ENCODE measurements at places on chromosomes 11 and 22. TPM values are rescaled to one million over a fixed set of nuclear protein-coding genes. Genes with fewer than 3 reads are reported as not detected.

DNA sequence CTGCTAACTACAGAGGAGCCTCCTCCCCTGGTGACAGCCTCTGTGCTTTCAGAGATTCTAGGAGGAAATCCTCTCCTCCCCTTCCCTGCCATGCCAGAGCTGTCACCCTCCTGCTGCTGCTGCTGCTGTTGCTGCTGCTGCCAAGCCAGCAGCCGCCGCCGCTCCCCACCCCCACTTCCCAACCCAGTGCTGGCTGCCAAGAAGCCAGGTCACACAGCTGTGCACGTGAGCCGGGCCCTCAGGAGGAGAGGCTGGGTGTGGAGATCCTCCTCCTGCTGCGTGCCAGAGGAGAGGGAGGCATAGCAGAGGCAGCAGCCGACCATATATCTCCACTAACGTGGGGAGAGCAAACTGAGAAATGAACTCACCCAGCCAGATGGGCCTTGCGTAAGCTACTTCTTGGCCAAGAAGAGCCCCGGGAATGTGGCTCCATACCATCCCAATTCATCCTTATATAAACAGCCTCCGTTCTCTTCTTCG lies 12.4 kb downstream of the CRY2 start:
- no peak for DNase-seq

DNA sequence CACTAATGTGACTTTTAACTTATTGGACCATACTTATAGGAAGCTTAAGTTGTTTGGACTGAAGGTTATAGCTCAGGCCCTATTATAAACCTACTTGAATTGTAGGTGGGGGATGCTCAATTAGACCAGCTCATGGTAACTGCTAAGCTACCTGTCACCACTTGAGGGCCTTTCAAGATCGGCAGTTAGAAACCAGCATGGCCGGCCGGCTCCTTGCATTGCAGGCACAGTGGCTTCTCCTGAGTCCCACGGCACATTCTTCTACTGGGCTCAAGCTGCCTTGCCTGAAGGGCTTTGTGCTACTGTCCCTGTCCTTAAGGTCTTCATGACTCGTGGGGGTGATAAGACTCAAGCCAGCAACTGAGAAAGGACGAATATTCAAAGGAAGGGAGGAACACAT lies 70.8 kb downstream of the TBC1D22A start:
- no peak for DNase-seq

DNA sequence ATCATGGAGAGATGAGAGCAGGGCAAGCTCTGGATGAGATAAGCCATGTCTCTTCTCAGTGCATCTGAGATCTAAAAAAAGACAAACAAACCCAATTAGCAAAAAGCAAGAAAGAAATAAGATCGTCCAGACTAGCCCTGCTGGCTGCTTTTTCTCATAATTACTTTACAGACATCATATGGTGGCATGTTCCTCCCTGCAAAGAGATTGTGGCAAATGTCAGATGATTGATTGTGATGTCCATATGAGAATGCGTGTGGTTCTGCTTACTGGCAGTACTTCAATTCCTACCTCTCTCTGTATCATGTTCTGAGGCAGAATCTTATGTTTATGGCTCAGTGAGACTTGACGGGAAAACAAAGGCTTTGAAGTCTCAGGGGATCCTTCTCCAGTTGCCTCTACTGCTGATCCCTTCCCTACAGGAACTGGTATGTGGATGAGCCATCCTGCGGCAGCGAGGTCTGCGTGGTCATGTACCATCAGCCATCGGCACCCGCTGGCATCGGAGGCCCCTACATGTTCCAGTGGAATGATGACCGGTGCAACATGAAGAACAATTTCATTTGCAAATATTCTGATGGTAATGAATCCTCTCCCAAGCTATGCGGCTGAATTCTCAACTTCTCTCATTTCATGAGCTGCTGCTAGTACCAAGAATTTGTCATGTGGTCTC lies 8.8 kb downstream of the LAYN start:
- no peak for DNase-seq

Gene DEUP1
- not detected for total RNA-seq

Gene CDC42BPG
- 0.13 TPM for total RNA-seq

Gene CFAP300
- total RNA-seq = 0.57 TPM

All from HT1080 (cell line).